ENCODE measurements at places on chromosomes 6 and 20.

DNA sequence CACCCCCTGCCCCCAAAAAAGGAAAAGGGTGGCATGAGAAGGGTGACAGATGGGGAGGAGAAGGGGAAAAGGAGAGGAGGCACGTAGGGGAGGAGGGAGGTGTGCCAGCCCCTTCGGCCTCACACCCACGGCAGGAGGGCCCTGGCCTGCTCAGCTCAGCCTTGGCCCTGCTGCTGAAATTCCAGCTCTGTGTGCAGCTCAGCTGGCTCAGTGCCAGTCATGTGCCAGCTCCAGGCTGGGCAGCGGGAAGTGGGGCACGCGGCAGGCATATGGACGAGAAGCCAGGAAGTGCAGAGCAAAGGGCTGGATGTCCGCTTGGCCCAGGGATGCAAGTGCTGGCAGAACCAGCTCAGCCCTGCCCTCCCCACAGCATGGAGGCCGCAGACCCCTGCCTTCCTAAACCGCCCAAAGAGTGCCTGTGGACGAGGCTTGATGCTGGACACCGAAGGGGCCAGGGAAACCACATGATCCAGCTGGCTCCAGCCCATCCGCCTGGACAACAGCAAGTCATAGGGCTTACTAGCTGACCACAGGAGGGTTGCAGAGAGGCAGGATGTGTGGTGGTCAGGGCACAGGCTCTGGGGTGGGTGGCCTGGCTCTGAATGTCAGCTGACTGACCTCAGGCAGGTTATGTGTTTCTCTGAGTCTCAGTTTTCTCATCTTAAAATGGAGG, 60.2 kb downstream of the NOL4L start:
- no peak for DNase-seq

- no peak for DNase-seq
Observed at GRCh38 chr6:160388922-160389321, 40.7 kb downstream of the SLC22A3 start.

GRCh38 chr6:151269321-151269995, 29.7 kb downstream of the AKAP12 start:
- DNase-seq, result no peak

DNA sequence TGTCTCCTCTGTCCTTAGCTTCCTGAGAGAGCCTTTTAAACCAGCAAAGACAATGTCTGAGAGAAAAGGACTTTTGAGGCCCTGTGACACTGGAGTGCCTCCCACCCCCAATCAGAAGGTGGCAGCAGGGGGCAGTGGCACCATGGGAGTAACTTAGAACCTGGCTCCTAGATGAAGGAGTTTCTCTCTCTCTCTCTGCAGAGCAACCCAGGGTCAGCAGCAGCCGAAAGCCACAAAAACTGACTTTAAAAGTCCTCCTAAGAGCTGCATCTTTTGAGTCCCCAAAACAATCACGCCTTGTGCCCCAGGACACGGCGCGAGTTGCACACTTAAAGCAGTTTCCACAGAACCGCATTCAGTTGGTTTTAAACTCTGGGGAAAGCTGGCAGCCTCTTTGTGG, 5.3 kb upstream of the TCP11 start:
- no peak for DNase-seq

GRCh38 chr6:50936277-50936681, 117.6 kb downstream of the TFAP2B start:
- no peak for DNase-seq

- no peak for DNase-seq
Observed at GRCh38 chr6:119096721-119097565, 18.5 kb upstream of the FAM184A start.

DNA sequence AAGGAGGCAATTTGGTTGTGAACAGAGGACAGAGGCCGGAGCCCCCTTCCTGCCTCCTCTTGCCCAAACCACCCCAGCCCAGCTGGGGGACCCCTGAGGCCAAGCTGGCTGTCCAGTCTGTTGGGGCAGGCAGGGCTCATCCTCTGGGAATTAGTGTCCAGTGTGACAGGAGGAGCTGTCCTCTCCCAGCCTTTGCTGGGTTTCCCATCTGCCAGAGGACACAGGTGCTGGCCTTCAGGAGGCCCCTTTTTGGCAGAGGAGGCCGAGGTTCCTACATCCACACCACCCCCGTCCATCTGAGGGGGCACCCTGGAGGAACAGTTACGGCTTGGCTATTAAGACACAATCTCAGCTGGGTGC, 44.7 kb upstream of the MDGA1 start:
- no peak for DNase-seq

GRCh38 chr6:9576521-9576920, 838.4 kb downstream of the TFAP2A start:
- DNase-seq, result no peak
